GM04504 (cell line): ENCODE measurements at places on chromosomes 5 and 9.

- DNase-seq, result peak; percentile 70
Observed at GRCh38 chr5:115460472-115460871, 84.1 kb downstream of the FEM1C start.

GRCh38 chr5:76368941-76369340 lies 34.1 kb upstream of the IQGAP2 start:
- DNase-seq, result no peak

- DNase-seq, result no peak
Observed at GRCh38 chr9:125444166-125444565, 182.5 kb downstream of the GAPVD1 start.

GRCh38 chr9:110842169-110842568 lies 173.6 kb downstream of the MUSK start:
- no peak for DNase-seq

DNA sequence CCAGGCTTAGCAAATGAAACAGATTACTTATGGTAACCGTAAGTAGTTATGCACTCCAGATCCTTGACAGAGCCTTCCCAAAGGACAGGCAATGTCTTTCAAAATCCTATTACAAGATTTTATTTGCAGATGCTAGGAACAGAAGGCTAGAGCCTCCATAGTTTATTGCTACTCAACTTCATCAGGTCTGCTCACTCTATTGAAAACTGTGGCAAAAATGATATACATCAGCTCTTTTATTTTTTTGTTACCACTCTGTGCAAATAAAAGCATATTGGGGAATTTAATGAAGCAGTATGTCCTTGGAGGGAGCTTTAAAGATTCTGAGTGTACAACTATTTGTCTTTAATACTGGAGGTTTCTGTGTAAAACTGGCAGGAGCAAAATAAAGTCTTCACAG lies 46.5 kb downstream of the SLC44A1 start:
- DNase-seq, result no peak
